ENCODE measurements at places on chromosomes 1 and 21.

GRCh38 chr1:111227434-111227833 is at the start of gene CHI3L2:
TSS of gene CHI3L2 (plus strand) at chr1:111227713. CDS start at chr1:111227730, 17 bp downstream.
- no peak for DNase-seq

DNA sequence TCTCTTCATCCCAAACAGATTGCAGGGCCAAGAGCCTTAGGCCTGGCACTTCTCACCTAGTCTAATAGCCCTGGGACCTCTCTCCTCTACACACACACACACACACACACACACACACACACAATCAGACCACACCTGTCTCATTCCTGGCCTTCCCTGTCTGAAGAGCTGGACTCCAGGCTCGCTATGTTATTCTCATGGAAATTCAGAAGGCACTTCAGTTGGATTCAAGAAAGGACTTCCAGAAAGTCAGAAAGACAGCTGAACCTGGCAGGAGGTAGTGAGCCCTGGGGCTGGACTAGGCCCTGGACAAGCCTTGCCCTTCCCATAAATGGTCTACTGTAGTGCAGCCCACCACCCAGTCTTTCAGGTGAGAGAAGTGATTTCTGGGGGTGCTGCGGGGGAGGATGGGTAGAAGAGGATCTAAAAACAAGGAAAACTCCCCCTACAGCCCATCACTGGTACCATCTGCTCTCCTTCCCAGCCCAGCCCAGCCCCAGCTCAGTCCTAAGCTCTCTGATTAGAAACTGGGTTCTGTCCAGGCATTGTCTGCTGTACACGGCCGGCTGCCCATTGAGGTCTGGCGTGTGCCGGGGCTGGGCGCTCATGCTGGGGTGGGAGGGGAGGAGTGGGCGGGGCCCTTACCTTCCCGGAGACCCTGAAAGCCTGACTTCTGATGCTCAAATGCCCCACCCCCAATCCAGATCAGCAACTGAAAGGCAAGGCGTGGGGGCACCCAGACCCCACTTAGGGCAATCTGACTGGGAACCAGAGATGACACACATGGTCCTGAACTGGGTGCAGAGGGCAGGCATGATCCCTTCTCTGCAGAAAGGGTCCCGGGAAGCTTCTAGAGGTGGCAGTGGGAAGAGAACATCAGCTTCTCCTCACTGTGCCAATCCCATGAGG is 2.5 kb downstream of the KIF21B start:
- peak; percentile 83 for DNase-seq

- no peak for DNase-seq
These were observed 3.4 kb downstream of the FCER1G start for GRCh38 chr1:161218301-161219077.

- DNase-seq: peak; percentile 45
These were observed 35.0 kb upstream of the JAK1 start for GRCh38 chr1:65001231-65001792.

- DNase-seq: no peak
These were observed 6.5 kb downstream of the PERM1 start for GRCh38 chr1:975365-975764.

DNA sequence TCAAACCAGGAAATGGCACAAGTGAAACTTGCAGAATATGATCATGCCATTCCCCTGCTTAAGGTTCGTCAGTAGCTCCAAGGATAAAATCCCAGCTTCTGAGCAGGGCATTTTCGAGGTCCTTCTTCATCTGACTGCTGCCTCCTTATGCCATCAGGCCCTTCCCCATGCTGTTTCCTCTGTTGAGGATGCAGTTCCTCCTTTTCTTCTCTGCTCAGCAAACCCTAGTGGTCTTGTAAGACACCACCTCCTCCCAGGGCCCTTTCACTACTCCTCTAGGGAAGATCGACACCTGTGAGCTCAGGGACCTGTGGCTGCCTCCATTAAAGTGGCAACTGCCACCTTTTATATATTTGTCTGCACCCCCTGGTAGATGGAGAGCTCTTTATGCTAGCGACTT is 62.1 kb upstream of the JUN start:
- no peak for DNase-seq
